CD8-positive, alpha-beta T cell (primary cell): ENCODE measurements at places on chromosomes 7 and 10.
A peak's percentile ranks its signal among the peaks of the same experiment; 100 is the strongest.

GRCh38 chr10:13891128-13892000 lies 304.6 kb downstream of the PRPF18 start:
- DNase-seq: no peak

GRCh38 chr7:2956526-2957368 lies 86.9 kb downstream of the CARD11 start:
- no peak for DNase-seq

DNA sequence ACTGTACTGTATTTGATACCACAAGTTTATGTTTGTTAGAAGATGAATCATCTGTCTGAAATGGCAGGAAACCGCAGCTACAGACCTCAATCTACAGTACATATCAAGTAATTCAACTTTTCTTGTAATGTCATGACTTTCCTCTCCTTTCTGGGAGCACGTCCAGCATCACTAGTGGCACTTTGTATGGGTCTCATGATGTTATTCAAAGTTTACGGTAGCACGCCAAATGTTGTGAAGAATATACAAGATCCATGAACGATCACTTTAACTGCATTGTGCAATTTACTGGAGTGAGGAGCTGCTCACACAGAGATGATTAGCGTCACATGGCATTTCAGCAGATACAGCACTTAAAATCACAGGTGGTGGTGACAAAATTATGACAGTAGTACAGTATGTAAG lies 257.8 kb upstream of the GNAI1 start:
- no peak for DNase-seq

DNA sequence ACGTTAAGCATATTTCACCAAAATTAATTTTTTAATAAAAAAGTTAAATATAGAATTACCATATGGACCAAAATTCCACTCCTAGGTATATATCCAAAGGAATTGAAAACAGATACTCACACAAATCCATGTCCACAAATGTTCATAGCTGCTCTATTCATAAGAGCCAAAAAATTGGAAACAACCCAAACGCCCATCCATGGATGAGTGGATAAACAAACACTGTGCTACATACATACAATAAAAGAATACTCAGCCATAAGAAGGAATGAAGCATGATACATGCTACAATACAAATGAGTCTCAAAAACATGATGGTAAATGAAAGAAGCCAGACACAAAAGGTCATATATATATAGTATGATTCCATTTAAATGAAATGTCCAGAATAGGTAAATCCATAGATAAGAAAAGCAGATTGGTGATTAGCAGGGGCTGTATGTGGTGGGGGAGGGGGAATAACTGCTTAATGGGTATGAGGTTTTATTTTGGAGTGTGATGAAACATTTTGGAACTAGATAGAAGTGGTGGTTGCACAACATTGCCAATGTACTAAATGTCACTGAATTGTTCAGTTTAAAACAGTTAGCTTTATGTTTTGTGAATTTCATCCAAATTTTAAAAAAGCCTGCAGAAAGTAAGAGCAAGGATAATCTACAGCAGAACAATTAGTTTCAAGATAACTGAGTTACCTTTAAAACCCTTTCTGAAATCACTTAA lies 101.2 kb upstream of the EFCAB10 start:
- no peak for DNase-seq

GRCh38 chr7:46680147-46680546 lies 759.1 kb upstream of the IGFBP3 start:
- DNase-seq: no peak

- DNase-seq: no peak
Measured at GRCh38 chr7:2711895-2712675, 24.1 kb downstream of the AMZ1 start.

DNA sequence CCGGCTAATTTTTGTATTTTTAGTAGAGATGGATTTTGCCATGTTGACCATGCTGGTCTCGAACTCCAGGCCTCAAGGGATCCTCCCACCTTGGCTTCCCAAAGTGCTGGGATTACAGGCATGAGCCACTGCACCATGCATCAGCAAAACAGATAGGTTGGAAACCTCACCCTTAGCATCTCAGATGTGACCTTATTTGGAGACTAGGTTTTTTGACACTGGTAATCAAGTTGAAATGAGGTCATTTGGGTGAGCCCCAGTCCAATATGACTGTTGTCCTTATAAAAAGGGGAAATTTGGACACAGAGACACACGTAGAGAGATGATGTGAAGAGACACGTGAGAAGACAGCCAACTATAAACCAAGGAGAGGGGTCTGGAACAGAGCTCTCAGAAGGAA lies 42.5 kb upstream of the TPST1 start:
- DNase-seq: no peak

- DNase-seq: no peak
Measured at GRCh38 chr7:73830681-73831583, at the start of gene CLDN4. TSS of gene CLDN4 (plus strand) at chr7:73830996. CDS start at chr7:73831202, 206 bp downstream.

- DNase-seq: no peak
Measured at GRCh38 chr10:47297866-47298540, 2.0 kb upstream of the GDF10 start.

- DNase-seq: no peak
Measured at GRCh38 chr10:44030132-44030531, 354.8 kb downstream of the CXCL12 start.

GRCh38 chr10:48533540-48533939 lies 71.3 kb downstream of the ARHGAP22 start:
- DNase-seq: no peak

- peak; percentile 84 for DNase-seq
Measured at GRCh38 chr10:124741281-124741921, 2.8 kb downstream of the FAM53B start.

- DNase-seq: no peak
Measured at GRCh38 chr7:89308535-89308934, 513.0 kb upstream of the TEX47 start.

DNA sequence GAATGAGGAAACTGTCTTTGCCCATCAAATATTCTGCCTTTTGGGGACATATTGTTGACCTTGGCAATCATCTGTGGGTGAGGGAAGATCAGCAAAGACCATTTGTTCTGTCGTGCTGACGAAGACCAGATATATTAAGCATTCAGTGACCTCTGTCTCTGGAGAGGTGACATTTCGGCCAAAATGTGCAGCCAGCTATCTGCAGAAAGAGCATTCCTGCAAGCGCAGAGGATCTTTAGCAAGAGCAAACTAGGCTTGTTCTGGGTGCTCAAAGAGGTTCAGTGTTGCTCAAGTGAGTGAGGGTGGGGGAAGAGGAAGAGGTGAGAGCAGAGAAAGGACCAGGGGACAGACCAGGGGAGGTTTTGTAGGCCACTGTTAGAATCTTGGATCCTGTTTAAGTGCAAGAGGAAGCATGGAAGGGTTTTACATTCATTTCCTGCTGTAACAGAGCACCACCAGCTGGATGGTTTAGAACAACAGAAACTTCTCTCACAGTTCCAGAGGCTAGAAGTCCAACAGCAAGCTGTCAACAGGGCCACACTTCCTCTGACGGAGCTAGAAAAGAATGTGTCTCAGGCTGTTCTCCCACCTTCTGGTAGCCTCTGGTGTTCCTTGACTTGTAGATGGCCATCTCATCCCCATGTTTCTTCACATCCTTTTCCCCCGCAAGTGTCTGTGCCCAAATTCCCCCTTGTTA lies 11.2 kb downstream of the C10orf120 start:
- no peak for DNase-seq

DNA sequence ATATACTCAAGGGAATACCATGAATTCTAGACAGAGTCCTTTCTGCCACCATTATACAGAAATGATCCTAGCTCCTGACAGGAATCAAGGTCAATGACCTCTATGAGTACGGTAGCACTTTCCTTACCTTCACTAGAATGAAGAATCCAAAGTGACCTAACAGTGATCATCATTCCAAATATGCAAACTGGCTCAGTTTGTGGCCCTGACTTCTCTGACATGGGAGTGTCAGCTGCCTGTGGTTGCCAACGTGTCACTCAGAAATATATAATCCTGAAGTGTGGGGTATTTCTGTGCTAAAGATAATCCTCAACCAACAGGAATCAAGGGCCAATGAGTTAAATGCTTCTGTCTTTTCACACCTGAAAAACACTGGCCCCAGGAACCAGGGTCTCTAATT lies 45.7 kb downstream of the COPG2 start:
- no peak for DNase-seq
